ENCODE measurements at places on chromosomes 7 and 10. TPM values are rescaled to one million over a fixed set of nuclear protein-coding genes. Genes with fewer than 3 reads are reported as not detected.

DNA sequence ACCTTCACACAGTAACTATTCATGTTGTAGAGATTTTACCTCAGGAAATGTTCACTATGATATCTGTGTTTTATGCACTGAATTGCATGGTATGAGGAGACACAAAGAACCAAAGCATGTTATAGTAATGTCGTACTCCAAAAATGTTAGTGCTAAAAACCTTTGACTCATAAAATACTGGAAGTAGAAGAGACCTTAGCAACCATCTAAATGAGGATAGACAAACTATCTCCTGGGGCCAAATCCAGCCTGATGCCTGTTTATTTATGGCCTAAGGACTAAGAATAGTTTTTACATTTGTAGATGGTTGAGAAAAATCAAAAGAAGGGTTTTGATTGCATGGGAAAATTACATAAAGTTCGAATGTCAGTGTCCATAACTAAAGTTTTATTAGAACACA is 535.1 kb downstream of the INHBA start:
- no peak for DNase-seq

- no peak for DNase-seq
Observed at GRCh38 chr10:74738052-74738451, 88.3 kb upstream of the KAT6B start.

DNA sequence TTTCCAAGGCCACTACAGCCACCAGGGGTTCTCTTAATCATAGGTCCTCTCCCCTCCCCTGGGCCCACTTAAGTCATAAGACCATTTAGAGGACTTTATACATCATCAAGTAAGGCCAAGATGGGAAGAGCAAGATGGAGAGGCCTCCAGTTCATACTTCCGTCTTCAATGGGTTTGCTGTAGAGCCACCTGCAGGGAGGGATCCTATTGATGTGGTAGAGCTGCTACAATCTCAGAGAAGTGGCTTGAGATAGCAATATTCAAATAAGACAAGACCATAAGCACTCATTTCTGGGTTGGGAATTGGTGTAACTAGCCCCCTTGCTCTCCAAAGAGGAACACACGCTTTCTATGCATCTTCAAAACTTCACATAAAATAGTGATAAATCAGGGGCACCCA is 214.2 kb downstream of the PLXNA4 start:
- no peak for DNase-seq

- DNase-seq: no peak
Observed at GRCh38 chr7:151317936-151318335, 23.7 kb upstream of the NUB1 start.

DNA sequence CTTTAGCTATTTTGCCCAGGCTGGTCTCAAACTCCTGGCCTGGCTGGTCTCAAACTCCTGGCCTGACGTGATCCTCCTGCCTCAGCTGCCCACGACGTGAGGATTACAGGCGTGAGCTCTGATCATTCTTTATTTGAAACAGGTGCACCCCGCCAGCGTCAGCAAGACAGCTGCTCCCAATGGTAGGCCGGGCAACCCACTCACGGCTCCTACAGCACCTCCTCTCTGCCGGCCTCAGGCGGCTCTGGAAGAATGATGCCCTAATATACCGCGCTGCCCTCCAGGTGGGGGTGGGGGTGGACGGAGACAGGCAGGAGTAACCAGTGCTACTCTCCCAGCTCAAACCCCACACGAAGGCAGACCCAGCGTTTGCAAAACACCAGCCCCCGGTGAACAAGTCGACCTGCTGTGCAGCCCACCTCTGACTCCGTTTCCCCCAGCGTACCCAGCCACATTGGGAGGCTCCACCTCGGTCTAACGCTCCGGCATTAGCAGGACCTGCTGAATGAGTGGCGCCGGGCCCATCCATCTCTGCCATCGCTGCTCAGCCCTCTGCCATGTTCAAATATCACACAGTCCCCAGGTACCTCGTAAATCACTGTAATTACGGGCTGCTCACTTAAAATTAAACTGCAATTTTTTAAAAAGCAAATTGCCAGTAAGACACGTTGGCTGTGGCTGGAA is 148.6 kb downstream of the ELFN1 start:
- DNase-seq: no peak

DNA sequence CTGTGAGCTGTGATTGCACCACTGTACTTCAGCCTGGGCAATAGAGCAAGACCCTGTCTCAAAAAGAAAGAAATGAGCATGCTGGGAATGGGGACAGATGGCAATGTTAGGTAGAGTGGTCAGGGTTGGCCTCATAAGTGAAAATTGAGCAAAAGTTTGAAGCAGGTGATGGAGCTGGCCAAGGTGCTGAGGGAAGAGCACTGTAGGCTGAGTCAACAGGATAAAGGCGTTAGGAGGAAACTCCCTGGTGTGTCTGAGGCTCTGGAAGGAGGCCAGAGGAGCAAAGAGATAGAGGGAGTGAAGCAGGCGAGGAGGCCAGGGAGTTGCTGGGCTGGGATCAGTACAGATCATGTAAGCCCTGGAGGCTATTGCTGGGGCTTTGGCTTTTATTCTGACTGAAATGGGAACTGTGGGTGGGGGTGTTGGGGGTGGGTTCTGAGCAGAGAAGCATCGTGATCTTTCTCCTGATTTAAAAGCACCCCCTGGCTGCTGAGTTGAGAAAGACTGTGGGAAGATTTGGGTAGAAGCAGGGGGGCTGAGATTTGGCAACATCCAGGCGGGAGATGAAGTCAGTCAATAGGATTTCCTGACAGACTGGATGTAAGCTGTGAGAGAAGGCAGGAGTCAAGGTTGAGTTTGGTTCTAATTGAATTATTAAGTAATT is 52.5 kb upstream of the VKORC1L1 start:
- no peak for DNase-seq

- DNase-seq: no peak
Observed at GRCh38 chr10:61608255-61609033, 54.3 kb upstream of the CABCOCO1 start.

DNA sequence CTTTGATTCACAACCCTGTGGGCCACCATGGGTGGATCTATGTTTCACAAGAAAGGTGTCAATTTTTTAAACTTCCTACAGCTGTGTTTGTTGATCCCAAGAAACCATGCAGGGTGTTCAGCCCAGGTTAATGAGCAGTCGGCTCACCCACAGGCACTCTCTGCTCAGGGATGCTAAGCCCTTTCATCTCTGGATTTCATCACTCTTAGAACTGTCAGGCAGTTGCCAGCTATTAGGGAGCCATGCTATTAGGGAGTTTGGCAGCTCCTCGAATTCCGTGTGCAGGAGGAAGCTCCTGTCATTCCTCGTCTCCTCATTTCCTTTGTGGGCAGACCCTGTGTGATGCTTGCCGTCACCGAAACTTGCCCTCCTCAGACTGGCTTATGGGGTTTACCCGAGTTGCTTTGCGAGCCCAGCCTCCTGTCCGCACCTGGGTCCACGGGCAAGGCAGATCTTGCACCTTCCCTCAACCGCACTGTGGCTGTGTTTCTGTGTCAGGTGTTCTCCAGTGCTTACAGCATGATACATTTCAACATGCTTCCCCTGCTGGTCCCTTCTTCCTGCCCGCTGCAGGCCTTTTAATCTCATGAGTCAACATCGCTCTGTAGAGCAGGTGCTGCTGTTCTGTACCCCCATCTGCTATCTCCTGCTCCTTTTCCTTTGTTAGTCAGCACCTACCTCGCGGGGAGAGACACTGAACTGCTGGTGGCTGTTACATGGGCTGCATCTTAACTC is 509.8 kb downstream of the SUGCT start:
- no peak for DNase-seq

- no peak for DNase-seq
Observed at GRCh38 chr10:110355922-110356627, 51.4 kb upstream of the SMNDC1 start.

DNA sequence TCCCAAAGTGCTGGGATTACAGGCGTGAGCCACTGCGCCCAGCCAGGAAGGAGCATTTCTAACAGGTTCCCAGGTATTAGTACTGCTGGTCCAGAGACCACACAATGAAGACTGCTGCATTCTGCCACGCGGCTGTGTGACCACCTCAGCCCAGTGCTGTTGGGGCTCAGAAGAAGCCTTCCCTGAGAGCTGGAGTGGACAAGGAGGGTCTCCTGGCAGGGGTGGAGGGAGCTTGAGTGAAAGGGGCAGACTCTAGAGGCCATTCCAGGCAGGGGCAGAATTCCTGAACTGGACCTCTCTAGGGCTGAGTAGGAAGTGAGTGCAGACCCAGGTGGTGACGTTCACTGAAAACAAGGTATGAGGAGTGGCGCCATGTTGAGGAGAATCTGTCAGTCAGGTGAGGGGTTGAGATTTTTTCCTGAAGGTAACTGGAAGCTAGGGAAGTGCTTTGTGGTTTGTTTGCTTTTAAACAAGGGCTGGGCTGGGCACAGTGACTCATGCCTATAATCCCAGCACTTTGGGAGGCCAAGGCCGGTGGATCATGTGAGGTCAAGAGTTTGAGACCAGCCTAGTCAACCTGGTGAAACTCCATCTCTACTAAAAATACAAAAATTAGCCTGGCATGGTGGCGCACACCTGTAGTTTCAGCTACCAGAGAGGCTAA is 67.6 kb downstream of the TACC2 start:
- DNase-seq: no peak

- no peak for DNase-seq
Observed at GRCh38 chr7:32263611-32264010, 193.4 kb upstream of the PDE1C start.

GRCh38 chr7:85078181-85078580 is 108.7 kb downstream of the SEMA3D start:
- no peak for DNase-seq

DNA sequence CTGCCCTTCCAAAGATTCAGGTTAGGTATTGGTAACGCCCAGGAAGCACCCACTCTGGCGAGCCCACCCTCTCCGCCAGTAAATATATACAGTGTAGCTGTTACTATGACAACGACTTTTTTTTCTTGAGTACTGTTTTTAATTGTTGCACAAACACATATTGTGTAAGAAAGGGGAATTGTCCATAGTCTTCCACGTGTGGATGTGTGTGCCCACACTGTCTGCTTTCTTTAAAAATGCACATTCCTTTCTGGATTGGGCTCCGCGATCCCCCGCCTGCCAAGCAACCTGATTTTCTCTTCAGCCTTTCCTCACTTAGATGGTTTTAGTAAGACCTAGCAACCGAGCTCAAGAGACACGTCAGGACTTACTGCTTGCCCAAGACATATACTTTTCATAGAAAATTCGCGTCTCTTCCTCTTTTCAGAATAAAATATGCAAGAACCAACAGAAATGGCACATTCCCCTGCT is 247.8 kb downstream of the EBF3 start:
- DNase-seq: no peak

DNA sequence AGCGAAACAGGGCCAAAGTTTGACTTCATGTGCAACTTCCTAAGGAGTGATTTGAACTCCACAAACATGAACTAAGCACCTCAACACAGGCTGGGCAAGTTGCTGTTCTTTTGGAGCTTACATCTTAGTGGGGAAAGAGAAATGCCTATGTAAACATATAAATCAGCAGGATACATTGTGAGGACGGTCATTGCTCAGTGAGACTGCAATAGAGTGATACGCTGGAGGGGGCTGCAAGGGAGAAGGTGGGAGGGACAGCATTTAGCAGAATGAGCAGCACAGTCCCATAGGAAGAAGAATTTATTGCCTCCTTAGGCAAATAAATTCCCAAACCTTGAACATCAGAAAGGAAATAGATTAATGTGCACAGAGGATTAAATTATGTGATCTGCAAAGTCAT is 90.0 kb downstream of the EGFR start:
- DNase-seq: no peak

DNA sequence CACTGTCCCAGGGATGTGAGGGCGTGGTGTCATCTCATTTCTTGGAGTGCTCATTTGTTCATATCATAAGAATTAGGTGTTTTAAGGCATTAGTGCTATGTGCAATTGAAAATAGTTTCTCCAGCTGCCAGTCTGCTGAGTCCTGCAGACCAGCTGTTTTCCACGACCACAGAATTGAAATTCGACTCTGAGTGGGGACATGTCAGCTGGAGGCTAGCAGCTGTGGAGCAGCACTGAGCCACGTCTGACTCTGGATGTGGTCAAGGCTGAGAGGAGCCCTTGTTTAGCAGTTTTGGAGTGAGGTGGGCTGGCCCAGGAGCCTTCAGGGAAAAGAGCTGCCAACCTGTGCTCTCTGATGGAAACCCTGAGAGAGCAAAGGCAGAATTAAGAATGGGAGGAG is 156.3 kb upstream of the GRB10 start:
- no peak for DNase-seq

DNA sequence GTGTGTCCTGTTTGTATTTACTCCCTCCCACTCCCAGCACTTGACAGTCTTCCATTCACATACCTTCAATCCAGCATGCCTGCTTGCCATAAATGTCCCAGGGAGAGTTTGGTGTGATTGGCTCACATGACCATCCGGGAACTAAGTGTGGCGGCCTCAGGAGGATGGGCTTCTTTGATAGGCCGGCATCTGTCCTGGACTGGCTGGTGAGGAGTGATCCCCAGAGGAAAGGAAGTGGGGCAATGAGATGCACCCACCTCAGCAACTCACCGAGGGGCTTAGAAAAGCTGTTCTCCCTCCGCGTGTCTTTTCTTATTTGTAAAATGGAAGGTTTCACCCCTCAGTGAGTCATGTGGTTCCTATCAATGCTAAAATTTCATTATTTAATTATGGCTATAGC is 14.9 kb upstream of the EBF3 start:
- DNase-seq: no peak

DNA sequence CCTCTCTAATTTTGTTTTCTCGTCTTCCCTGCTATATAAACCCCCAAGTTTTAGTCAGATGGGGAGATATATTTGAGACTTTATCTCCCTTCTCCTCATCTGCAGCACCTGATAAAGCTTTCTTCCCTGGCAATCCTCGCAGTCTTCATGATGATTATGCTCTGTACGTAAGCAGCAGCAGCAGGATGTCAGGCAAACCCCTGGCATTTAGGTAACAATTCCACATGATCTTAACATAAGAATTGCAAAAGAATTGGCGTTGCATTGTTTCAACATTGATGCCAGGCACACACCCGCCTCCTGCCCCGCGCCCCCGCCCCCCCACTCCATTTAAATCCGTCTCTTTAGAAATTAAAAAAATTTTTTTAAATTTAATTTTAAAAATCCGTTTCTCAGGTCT is 6.1 kb downstream of the PKD1L1 start:
- DNase-seq: no peak

The KCP gene
- total RNA-seq: 0.19 TPM

The SEMA4G gene
- total RNA-seq: 0.52 TPM

The TYSND1 gene
- 6.4 TPM for total RNA-seq

The HYAL4 gene
- not detected for total RNA-seq

The CHN2 gene
- total RNA-seq: 36.1 TPM

The PON1 gene
- not detected for total RNA-seq

The OR9A2 gene
- total RNA-seq: not detected

The PIK3CG gene
- total RNA-seq: 1.7 TPM

Measured in left ventricle myocardium inferior (tissue), 1 donor.